ENCODE measurements at places on chromosomes 6 and 20.

- DNase-seq, result no peak
These were observed 3.9 kb upstream of the FANCE start for GRCh38 chr6:35448191-35448590.

DNA sequence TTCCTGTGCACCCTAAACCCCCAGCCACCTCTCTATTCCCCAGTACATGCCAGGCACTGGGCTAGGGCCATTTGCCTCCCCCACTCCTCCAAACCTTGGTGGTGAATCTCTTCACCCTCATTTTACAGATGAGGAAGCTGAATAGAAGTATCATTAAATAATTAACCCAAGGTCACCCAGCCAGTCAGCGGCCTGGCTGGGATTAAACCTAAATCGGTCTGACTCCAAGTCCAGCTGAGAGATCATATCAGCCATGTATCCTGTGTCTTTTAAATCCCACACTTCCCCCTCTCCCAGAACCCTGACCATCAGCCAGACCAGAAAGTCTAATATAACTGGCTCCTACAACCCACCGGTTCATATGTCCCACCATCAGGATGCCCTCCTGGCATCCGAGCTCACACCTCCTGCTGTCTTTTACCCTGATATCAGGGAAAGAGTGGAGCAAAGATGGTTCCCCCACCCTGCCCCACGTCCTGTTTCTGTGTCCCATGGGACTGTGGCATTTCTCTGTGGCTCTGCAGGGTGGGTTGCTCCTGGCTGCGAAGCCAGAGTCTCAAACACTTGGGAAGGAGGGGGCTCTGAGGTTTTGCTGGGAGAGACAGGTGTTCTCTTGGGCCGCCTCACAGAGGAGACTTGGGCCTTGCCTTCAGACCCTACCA lies 145.3 kb downstream of the VEGFA start:
- no peak for DNase-seq

GRCh38 chr6:134630508-134631121 lies 312.7 kb upstream of the SGK1 start:
- no peak for DNase-seq

DNA sequence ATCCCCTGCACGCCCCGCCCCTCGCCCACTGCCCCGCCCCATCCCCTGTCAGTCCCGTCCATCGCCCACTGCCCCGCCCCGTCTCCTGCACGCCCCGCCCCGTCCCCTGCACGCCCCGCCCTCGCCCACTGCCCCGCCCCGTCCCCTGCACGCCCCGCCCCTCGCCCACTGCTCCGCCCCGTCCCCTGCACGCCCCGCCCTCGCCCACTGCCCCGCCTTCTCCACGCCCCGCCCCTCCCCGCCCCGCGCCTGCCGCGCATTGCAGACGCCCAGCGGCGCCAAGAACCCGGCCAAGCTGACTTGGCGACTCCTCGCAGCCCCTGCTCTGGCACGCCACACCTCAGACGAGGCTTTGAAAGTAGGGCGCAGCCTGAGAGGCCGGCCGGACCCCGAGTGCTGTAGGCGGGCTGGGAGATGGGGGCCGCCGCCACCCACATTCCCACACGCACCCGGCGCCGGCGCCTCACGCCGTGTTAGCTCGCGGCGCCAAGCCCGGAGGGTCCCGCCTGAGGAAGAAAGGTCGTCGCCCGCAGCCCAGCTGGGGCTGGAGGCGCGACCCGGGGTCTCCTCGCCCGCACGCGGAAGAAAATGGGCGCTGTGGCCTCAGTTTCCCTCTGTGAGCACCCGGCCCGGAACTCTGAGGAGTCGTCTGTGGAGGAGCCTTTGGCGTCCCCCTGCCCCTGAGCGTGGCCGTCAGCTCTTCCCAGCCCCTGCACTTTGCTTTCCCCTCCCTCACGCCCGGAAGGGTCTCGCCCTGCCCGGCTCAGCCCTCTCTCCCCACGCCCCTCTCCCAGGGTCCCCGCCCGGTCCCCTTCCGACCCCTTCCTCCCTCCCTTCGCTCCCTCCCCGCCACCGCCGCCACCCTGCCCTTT lies at the start of gene RAD21L1:
TSS of gene RAD21L1 (plus strand) at position 262 of the 872 bp plus-strand sequence. CDS start 2,410 bp downstream, outside the sequence.
- peak; percentile 48 for DNase-seq

- no peak for DNase-seq
These were observed 66.9 kb downstream of the FAXC start for GRCh38 chr6:99282479-99283062.

GRCh38 chr6:148379481-148379880 lies 36.8 kb downstream of the SASH1 start:
- no peak for DNase-seq

DNA sequence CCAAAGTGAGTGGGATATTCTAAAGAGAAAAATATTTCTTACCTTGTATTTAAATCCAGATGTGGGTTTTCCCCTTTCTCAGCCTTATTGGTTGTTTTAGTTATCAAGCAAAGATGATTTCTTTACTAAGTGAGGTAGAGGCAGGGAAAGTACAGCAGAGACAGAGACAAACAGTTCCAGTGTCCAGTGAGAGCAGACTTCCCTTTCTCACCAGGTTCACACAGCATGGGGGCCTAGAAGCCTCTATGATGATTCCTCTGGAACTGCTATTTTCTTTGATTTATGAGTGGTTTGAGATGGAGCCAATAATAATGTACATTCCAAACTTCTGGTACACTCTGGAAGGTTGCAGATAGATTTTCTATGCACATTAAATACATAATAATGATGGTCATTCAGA lies 234.0 kb upstream of the MARCKS start:
- no peak for DNase-seq

GRCh38 chr20:16661756-16662155 lies 68.1 kb upstream of the SNRPB2 start:
- no peak for DNase-seq

GRCh38 chr6:30508890-30509736 lies 19.8 kb downstream of the HLA-E start:
- peak; percentile 75 for DNase-seq

- peak; percentile 58 for DNase-seq
These were observed 14.9 kb downstream of the SYCP2L start for GRCh38 chr6:10901770-10902169.

DNA sequence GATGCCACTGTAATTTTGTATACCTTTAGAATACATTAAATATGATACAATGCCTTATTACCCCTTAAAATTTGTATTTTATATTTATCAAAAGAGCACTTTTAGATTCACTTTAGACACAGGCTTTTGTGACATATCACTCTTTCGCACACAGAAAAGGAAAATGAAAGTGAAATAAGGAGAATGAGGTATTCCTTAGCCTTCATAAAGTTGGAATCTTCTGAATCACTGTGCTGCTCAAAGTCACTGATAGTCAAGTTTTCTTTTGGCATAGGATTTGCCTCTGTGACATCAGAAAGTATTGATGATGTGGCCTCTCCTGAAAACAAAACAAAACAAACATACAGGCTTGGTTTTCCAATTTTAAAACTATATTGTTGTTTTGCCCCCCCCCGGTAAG lies 1097.1 kb downstream of the KIF16B start:
- no peak for DNase-seq

DNA sequence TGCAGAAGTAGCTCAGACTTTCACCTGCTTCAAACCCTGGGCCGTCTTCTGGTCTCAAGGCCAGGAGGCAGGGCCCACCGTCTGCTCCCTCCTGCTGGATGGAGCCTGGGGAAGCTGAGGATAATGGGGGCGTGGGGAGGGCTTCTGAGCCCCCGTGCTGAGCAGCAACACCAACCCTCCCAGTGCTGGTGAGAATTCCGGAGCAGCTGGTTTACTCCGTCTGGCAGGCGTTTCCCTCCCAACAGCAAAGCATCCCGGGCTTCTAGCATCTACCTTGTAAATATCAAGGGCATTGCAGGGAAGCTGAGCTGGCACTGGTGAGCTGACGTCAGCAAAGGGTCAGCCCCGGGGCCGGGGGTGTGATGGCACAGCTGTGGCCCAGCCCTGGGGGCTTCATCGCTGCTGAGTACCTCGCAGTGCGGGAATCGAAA lies 16.8 kb upstream of the CHRNA4 start:
- DNase-seq, result no peak

GRCh38 chr6:56040889-56041301 lies 165.5 kb upstream of the BMP5 start:
- no peak for DNase-seq

DNA sequence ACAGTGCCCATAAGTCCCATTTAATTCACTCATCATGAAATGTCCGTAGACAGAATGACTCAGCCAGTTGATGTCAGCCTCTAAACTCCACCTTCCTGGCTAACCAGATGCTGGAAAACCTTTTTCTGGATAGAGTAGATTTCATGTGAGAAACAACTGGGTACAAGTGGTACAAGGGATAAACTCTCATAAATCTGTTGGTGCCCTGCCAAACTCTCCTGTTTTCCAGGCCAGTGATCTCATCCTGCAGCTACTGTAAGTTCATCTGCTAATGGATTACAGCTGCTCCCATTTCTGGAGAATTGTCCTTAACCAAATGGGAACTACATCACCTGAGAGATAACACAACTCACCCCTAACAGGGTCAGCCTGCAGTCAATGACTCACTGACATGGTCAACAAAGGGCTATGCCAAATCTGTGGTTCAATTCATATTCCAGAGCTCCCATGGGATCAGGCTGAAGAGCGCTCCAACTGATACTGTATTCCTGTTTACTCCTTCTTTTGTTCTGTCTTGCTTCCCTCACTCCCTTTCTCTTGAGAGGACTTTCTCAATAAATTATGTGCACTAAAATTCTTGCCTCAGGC lies 210.1 kb upstream of the HDDC2 start:
- DNase-seq, result no peak

DNA sequence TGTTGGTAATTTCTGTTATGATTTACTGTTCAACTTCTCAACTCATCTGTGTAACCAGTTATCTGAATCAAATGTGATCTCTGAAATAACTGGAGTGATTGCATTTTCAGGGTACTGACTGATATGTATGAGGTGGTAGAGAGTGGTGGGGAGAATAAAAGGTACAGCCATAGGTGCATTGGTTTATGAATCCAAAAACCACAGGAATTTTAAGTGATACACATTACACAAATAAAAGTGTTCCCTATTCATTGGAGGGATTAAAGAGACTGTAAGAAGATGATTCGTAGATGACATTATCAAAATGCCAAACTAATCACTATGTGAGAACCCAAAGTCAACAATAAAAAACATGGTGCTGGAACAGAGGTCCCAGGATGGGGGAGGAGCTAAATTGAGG lies 158.7 kb upstream of the RSPO3 start:
- no peak for DNase-seq

GRCh38 chr6:90716376-90716775 lies 129.5 kb upstream of the MAP3K7 start:
- no peak for DNase-seq

DNA sequence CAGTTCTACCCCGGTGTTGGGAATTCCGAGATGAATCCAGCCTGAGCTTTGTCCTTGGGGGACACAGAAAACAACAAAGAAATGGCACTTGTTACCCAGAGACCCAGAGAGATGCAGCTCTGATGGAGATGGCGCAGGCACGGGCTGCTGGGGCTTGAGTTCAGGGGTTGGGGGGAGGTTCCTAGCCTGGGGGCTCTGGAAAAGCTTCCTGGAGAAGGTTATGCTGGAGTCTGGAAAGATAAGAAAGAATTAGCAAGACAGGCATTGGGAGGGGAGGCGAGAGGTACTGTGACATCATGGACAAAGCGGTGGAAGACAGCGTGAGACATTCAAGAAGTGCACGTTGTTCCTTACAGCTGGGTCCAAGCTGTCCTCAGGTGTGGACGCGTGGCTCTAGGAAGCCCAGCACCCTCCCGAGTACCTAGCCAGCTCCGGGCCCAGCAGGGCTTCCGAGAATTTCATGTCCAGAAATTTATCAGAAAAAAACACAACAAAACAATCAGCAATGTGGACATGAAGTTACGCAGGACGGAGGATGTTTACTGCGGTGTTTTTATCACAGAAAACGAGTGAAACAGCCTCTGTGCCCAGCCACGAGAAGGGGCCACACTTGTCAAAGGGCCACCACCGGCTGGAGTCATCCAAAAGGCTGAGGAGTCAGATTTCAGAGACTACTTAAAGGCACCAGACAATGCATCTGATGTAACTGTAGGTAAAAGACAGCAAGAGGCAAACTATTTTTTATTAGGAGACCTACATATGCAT lies 39.5 kb downstream of the C20orf203 start:
- DNase-seq, result no peak

GRCh38 chr20:55793986-55794385 lies 211.3 kb downstream of the CBLN4 start:
- DNase-seq, result no peak

DNA sequence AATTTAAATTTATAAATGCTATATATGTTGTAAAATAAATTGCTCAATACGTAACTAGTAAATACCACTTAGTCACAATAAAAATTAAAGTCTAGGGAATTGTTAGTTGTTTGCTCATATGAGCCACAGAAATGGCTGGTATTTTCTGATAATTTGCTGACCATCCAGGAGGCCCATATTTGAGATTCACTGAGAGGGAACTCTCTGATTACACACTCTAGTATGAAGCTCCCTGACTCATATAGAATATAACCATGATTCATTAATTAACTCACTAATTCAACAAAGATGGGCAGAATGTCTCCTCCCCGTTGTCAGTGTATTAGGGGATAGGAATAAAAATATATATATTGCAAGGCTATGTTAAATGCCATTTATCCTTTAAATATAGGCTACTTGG lies 46.6 kb upstream of the TMEM30A start:
- no peak for DNase-seq

GRCh38 chr6:144588697-144589325 lies 303.7 kb downstream of the UTRN start:
- no peak for DNase-seq

GRCh38 chr6:128527375-128527774 lies 7.0 kb upstream of the PTPRK start:
- no peak for DNase-seq

DNA sequence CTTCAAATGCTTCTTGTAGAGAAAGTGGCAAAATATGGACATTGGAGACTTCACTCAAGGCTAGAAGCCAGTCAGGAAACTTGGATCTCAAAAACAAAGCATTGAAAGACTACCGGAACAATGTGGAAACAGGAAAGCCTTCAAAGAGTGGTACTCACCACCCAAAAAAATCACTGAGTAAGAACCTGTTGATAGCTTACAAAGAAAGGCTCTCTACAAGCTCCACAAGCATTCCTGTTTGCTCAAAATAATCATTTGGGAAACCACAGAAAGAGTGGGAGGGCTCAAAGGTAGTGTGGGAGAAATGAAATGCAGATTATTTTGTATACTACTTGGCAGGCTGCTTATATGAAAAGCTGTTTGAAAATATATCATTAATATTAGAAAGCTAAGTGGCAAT lies 9.5 kb upstream of the DST start:
- DNase-seq, result no peak

All from T-helper 2 cell (primary cell).